ENCODE measurements at places on chromosomes 6 and 20. TPM values are rescaled to one million over a fixed set of nuclear protein-coding genes. Genes with fewer than 3 reads are reported as not detected.

GRCh38 chr6:26501482-26501986 lies 1.4 kb downstream of the BTN1A1 start:
- no peak overlapping the region for H3K27ac ChIP-seq
- H3K4me3 ChIP-seq = no peak overlapping the region
- no peaks in the 10 kb centered on the region for H3K4me1 ChIP-seq

DNA sequence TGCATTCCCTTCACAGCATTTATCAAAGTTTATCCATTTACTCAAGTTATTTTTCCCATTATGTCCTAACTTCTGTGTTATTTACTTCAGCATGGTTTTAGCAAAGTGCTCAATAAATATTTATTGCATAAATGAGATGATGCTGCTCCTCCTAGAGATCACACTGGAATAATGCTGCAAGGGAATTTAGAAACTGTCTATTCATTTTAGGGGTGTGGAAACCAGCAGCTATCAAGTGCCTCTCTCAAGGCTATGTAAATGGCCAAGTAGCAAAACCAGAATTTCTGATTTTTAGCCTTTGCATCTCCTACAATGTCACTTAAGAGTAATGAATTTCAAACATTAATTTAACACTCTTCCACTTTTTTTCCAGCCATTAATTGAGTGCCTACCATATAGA lies 316.2 kb downstream of the COL12A1 start:
- H3K4me1 ChIP-seq = no peaks in the 10 kb centered on the region
- no peak overlapping the region for H3K27ac ChIP-seq
- H3K4me3 ChIP-seq = no peak overlapping the region
- H3K27me3 ChIP-seq = no peaks in the 10 kb centered on the region
- H3K36me3 ChIP-seq = no peaks in the 10 kb centered on the region
- no peak for DNase-seq

DNA sequence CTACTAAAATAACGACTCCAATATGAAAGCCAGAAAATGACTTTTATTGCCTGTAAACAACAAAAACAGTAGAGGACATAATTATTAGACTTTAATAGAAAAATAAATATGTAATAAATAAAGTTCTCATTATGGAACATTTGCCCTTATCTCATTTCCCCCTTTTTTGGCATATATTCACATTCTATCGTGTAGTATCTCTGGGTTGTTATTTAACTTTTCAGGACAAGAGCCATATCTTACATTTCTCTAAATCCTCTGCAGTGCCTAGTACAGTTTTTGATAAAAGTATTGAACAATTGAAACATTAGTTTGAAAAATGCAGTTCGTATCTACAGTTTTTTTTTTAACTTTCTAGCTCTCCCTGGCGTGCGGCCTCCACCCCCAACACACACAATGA lies 442.0 kb upstream of the SOX4 start:
- H3K4me1 ChIP-seq = no peaks in the 10 kb centered on the region
- no peak for DNase-seq
- no peaks in the 10 kb centered on the region for H3K27me3 ChIP-seq
- no peaks in the 10 kb centered on the region for H3K36me3 ChIP-seq
- no peak overlapping the region for H3K4me3 ChIP-seq
- H3K27ac ChIP-seq = no peak overlapping the region

GRCh38 chr6:87364602-87365252 lies 20.1 kb downstream of the C6orf163 start:
- no peaks in the 10 kb centered on the region for H3K27me3 ChIP-seq
- no peaks in the 10 kb centered on the region for H3K4me1 ChIP-seq
- no peak overlapping the region for H3K27ac ChIP-seq
- DNase-seq = no peak

DNA sequence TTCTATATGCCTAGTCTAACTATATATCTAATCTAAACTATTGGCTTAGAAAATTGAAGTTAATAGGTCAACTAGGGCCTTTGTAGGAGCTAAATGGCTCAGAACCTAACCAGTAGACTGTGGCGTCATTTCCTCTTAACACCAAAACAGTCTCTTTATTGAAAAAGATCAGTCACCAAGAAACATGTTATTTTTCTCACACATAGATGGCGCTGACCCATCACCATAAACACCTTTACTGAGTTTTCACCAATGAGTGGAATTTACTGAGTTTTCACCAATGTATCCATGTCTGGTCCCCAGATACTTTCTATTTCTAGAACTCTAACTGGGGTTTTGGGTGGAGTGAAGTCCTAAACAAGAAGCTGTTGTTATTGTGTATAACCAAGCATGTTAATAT lies 636.0 kb downstream of the BCKDHB start:
- no peak overlapping the region for H3K27ac ChIP-seq
- H3K27me3 ChIP-seq = no peaks in the 10 kb centered on the region
- H3K36me3 ChIP-seq = no peaks in the 10 kb centered on the region
- no peak overlapping the region for H3K4me3 ChIP-seq

DNA sequence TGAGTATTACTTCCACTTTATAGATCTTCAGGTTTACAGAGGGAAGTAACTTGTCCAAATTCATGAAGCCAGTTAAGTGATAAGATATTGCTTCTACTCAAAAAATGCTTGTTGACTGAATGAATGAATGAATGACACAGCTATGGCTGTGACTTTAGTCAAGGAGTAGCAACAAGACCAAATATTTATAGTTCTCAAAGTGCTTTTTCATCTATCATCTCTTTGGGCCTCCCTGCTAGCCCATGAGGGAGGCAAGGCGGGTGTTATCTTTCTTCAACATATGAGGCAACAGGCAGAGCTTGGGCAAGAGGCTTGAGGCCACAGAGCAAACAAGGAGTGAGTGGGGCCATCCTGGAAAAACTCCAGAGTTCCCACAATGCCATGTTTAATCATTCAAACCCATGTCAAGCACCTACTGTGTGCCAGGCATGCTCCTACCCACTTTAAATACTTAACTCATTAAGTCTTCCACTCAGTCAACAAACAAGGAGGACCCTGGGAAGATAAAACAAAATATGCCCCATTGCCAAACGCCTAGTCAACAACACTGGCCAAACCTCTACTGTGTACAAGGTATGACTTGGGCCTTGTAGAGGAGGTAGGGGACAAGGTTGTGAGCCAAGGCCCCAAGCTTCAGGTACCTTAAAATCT lies 15.9 kb downstream of the BCL2L1 start:
- H3K4me3 ChIP-seq = no peak overlapping the region
- no peaks in the 10 kb centered on the region for H3K27me3 ChIP-seq
- H3K27ac ChIP-seq = no peak overlapping the region
- peaks cover 28% of the 10 kb centered on the region for H3K36me3 ChIP-seq
- no peak for DNase-seq

DNA sequence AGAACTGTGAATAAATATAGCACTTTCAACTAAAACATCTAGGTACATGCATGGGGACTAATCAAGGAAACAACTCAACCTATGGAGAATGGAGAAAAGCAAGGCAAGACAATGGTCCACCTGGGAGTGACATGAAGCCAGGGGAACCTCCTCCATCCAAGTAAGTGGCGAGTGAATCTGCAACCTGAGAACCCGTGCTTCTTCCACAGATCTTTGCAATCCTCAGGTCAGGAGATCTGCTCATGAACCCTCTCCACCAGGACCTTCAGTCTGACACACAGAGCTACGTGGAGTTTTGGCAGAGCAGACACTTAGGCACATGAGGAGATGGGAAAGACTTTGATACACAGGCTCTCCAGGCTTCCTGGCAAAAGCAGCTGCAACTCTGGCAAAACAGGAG lies 58.8 kb upstream of the KHDRBS2 start:
- H3K4me1 ChIP-seq = no peaks in the 10 kb centered on the region
- DNase-seq = no peak
- H3K27me3 ChIP-seq = no peaks in the 10 kb centered on the region
- H3K27ac ChIP-seq = no peak overlapping the region

GRCh38 chr6:52526634-52527033 lies 50.2 kb downstream of the TRAM2 start:
- H3K4me3 ChIP-seq = no peak overlapping the region
- H3K36me3 ChIP-seq = no peaks in the 10 kb centered on the region
- no peak overlapping the region for H3K27ac ChIP-seq
- DNase-seq = no peak
- no peaks in the 10 kb centered on the region for H3K27me3 ChIP-seq

GRCh38 chr6:36095497-36096391 lies 34.6 kb upstream of the MAPK13 start:
- 0 out of 2 replicates have a peak, but pooled peaks cover 9% of the 10 kb centered on the region for H3K36me3 ChIP-seq
- no peaks in the 10 kb centered on the region for H3K27me3 ChIP-seq
- no peak overlapping the region for H3K4me3 ChIP-seq
- no peak overlapping the region for H3K27ac ChIP-seq
- no peaks in the 10 kb centered on the region for H3K4me1 ChIP-seq
- no peak for DNase-seq

- no peak overlapping the region for H3K4me3 ChIP-seq
- no peaks in the 10 kb centered on the region for H3K36me3 ChIP-seq
- peaks cover 11% of the 10 kb centered on the region for H3K4me1 ChIP-seq
These were observed 55.6 kb upstream of the BEND6 start for GRCh38 chr6:56899311-56899710.

DNA sequence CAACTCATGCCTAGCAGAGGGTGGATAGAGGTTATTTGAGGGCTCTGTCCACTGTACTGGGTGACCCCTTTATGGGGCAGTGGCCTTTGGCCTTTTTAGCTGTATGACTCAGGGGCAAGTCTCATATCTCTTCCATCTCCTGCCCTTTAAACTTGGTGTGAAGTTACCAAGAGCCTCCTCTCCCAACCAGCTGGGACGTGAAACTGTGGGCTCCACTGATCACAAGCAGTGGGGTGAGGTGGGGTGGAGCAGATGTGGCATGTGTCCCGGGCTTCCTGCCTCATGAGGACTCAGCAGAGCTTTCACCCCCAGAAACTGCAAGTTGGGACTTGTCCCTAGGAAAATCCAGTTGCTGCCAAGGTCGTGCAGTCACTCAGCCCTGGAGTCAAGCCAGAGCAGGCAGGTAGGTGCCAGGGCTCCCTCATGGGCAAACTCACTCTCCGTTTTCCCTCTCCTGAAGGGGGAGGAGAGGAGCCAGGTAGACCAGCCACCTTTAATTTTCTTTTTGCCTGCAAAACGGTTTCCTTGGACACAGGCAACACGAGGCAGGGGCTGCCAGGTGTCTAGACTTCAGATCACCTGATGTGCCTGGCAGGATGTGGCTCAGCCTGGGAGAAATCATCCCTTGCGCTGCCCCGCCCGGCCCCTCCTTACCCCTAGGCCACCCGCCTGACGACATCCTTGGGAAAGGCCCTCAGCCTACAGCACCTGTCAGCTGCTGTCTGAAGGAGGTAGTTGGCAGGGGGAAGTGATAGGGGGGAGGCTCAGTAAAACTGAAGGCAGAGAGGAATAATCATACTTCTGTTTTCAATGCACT lies 4.0 kb downstream of the CDKN1A start:
- peaks cover 31% of the 10 kb centered on the region for H3K36me3 ChIP-seq
- H3K4me1 ChIP-seq = peaks cover 28% of the 10 kb centered on the region

DNA sequence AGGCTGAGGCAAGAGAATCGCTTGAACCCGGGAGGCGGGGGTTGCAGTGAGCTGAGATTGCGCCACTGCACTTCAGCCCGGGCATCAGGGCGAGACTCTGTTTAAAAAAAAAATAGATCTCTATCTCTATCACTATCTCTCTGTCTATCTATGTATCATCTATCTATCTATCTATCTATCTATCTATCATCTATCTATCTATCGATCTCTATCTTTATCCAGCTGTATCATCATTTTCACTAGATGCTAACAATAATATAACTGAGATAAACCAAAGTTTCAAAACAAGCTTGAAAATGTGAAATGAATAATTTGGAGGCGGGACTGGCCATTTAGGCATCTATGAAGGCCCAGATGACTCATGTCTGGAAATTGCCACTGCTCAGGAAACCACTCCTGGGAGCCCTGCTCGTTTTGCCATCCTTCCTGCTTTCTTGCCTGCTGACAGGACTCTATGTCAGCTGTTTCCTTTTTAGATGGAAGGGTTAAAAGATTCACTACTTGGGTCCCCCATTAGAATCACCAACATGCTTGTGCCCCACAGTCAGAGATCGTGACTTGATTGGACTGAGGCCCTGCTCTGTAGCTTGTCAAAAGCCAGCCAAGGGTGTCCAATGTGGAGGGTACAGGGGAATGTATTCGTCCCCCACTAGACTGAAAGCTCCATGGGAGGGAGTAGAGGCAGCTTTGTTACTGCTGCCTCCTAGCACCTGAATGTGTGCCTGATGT lies 61.7 kb downstream of the UTRN start:
- H3K36me3 ChIP-seq = no peaks in the 10 kb centered on the region
- peak; percentile 34 for DNase-seq
- no peaks in the 10 kb centered on the region for H3K27me3 ChIP-seq
- H3K27ac ChIP-seq = peak overlapping the region; percentile 33

DNA sequence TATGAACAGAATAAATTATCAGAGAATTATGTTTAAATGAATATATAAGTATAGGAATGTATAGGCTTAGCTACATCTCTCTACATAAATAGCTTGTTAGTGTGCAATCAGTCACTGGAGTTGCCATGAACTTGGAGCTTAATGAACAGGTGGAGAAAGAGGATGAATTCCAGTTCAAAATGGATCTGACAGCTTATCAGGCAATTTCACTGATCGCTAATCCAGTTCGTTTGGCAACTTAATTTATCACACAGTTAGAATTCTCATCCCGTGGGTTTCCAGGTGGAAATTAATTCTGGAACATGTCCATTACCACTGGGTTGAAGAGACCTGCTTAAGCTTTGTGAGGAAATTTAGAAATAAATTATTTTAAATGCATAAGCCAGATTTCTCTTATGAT lies 118.1 kb downstream of the MACROD2 start:
- H3K27me3 ChIP-seq = no peaks in the 10 kb centered on the region
- no peak overlapping the region for H3K4me3 ChIP-seq
- H3K4me1 ChIP-seq = no peaks in the 10 kb centered on the region

DNA sequence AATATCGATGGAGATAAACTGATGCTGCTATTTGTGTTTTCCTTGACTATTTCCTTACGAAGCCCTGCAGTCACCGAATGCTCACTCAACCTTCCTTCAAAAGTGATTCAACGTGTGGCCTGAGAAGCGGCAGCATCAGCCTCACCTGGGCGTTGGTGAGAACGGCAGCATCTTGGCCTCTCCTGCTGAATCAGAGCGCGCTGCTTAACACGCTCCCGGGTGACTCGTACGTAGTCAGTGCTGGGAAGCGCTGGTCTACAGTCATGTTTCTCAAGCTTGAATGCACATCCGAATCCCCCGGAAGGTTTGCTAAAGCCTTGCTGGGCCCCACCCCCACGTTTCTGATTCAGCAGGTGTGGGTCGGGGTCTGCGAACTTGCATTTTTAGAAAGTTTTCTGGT lies 214.1 kb upstream of the RREB1 start:
- peaks cover 18% of the 10 kb centered on the region for H3K4me1 ChIP-seq
- no peak overlapping the region for H3K4me3 ChIP-seq
- no peak for DNase-seq
- H3K36me3 ChIP-seq = no peaks in the 10 kb centered on the region

DNA sequence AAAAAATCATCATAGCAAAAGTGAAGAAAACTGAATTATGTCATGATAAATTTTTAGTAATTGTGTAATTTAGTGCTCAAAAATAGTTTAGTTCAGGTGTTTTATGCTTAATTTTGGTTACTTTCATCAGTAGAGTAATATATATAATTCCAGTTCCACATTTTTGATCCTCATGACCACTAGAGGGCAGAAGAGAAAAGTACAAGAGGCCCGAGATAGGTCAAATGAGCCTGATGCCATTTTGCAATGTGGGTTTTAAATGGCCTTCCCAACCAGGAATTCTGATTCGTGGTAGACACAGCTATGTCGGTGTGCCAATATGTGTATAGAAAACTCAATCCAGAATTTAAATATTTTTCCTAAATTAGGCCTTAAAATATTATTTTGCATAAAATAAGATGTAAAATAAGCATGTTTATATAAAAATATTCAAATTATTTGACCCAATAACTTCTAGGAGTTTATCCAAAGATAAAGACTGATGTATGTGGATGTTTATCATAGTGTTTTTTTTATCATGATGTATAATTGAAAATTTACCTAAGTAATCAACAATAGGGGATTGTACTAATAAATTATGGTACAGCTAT lies 159.7 kb upstream of the RPS6KA2 start:
- no peaks in the 10 kb centered on the region for H3K4me1 ChIP-seq
- H3K27ac ChIP-seq = no peak overlapping the region

The SCRT2 gene
- not detected for total RNA-seq

The FAM209B gene
- not detected for total RNA-seq

All from SJCRH30 (cell line).